Stimulated activated CD8-positive, alpha-beta memory T cell treated with anti-CD3 and anti-CD28 coated beads, Interleukin-7, amount 100 ng/mL, for 1 hour (primary cell): ENCODE measurements at places on chromosomes 2 and 18.

GRCh38 chr2:37576831-37577230 lies 94.6 kb downstream of the CDC42EP3 start:
- DNase-seq, result no peak

- no peak for DNase-seq
Observed at GRCh38 chr2:38158378-38159118, 82.6 kb upstream of the CYP1B1 start.

GRCh38 chr2:66596256-66596655 lies 161.3 kb downstream of the MEIS1 start:
- no peak for DNase-seq

DNA sequence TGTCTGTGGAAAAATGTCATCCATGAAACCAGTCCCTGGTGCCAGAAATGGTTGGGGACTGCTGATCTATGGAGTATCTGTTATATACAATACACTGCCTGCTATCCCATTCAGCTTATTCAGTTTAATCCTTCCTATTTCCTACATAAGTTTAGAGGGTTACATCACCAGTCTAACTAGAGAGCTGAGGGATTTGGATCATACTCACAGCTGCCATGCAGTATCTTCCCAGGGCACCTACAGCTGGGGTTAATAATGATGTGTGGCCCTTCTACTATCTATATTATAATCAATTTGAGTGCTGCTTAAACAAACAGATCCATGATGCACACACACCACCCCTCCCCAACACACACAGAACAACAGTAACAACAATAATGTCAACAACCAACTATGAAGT lies 524.0 kb downstream of the LRRTM4 start:
- DNase-seq, result no peak

GRCh38 chr2:70494293-70494886 lies 59.2 kb downstream of the TGFA start:
- DNase-seq, result no peak

GRCh38 chr2:161576421-161576820 lies 47.8 kb upstream of the SLC4A10 start:
- DNase-seq, result no peak

GRCh38 chr2:239590995-239591915 lies 190.4 kb upstream of the HDAC4 start:
- DNase-seq, result no peak

GRCh38 chr2:229090225-229090624 lies 180.9 kb downstream of the PID1 start:
- no peak for DNase-seq
